ENCODE measurements at places on chromosomes 5 and 9.

DNA sequence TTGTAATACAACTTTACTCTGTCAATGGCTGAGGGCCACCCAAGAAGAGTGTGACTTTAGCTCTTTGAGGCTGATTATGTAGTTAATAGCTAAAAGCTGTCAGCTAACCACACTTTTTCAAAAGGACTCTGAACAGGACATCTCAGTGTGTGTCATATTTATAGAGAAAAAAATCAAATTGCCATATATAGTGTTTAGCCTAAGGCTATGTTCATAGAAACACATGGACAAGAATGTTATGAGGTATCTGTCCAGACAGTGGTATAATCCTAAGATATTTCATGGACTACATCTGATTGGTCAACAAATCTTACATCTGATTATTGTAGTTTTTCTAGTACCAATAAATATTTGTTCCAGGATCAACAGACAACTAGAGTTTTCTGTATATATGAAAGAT is 42.1 kb upstream of the CDH18 start:
- no peak for DNase-seq

- DNase-seq = no peak
These were observed 116.9 kb downstream of the ARRDC3 start for GRCh38 chr5:91266184-91266705.

DNA sequence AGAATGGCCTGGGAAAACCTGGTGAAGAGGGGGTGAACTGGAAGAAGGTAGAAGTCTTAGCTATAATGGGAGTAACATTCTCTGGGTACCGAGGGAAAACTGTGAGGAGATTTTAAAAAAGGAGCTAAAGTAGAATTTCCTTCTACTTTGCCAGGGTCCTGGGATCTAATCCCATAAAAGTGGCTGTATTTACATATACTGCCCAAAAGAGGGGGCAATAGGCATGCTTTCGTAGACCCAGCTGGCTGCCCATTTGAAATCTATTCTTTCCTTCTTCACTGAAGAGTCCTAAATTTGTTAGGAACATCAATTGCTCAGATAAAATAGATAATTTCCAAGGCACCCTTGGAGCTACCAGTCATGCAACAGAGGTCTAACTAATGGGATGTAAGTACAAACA is 159.2 kb downstream of the CDC42SE2 start:
- no peak for DNase-seq

DNA sequence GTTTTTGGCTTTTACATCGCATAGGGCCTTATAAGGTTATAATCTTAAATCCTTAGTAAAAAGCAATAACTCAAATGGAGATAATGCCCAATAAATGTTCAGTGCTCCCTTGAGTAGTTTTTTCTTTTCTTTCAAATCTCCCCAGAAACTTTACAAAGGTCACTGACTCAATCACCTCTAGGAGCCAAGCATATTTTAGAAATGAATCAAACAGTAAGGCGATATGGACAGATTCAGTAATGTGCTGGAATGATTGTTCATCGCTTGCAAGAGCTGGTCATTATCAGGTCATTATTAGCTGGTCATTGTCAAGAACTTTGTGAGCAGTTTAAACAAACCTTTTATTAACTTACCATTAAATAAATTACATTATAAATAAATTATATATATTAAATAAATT is 130.4 kb upstream of the SLIT3 start:
- no peak for DNase-seq

DNA sequence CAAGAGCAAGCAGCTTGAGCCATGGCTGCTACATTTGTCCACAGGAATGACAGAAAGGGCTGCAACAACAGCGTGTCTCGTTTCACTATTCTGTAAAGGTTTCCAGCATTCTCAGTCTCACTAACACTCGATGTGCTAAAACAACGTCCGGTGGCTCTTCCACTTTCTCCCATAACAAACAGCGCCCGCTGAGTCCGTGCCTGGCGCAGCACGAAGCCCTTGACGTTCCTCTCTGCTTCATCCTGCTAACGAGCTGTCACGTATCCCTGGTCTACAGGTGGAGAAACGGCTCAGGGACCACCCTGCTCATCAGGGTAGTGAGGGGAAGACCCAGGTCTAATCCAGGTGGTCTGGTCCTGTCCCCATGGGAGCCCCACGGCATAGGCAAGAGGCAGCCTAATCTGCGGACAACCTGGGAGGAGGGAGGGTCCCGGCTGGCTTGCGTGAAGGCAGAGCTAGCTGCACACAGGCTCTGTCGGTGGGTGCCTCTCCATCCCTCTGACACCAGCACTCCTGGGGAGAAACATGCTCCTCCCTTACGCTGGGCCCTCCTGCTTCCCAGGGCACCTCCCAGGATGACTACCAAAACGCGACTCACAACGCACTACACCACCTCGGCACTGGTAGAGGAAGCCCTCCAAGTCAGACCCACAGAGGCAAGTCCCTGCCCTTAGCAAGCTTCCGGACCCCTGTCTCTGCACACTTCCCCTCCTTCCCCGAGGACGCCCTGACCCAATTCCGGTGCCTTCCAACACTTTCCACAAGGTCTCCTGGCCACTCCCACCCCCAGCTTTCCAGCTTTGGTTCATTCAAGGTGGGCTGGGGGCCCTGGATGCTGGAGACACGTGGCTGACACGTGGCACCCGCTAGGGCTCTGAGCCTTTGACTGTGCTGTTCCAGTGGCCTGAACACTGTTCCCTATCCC is 43.3 kb downstream of the VAV2 start:
- no peak for DNase-seq

- no peak for DNase-seq
These were observed 6.7 kb upstream of the LCN2 start for GRCh38 chr9:128142596-128142995.

DNA sequence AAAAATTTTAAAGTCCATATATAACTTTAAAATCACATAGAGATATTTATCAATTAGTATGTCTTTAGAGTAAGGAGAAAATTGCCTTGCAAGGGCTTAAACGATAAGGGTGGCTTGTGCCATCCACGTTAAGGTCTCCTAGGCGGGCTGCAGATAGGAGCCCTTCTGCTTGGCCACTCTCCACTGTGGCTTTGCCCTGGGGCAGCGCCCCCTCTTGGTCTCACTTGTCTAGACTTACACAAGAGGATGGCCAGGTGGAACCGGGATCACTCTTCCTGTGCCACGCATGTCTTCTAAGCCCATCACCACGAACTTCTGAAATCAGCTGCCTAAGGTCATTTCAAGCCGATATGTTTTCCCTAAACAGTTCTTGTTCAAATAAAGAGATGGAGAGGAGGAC is 2.9 kb downstream of the FPGS start:
- DNase-seq = peak; percentile 39

- peak; percentile 58 for DNase-seq
These were observed 2.5 kb upstream of the PSMD5 start for GRCh38 chr9:120845255-120845654.

DNA sequence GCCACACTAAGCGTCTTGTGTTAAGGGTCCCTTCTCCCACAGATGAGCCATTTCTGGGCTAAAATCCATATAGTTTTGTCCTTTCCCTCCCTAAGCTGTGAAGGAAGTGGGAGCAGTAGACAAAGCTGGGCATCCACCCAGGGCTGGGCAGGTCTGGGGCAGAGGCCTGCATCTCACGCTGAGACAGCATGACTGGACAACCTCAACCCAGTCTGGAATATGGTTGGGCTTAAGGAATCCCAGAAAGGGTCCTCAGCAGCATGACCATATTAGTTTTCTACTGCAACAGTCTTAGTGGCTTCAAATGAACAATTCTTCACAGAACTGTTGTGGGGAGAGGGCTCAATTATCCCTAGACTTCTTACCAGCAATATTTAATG is 173.8 kb downstream of the AUH start:
- DNase-seq = no peak

GRCh38 chr5:130514984-130515690 is 610.9 kb downstream of the CHSY3 start:
- no peak for DNase-seq

DNA sequence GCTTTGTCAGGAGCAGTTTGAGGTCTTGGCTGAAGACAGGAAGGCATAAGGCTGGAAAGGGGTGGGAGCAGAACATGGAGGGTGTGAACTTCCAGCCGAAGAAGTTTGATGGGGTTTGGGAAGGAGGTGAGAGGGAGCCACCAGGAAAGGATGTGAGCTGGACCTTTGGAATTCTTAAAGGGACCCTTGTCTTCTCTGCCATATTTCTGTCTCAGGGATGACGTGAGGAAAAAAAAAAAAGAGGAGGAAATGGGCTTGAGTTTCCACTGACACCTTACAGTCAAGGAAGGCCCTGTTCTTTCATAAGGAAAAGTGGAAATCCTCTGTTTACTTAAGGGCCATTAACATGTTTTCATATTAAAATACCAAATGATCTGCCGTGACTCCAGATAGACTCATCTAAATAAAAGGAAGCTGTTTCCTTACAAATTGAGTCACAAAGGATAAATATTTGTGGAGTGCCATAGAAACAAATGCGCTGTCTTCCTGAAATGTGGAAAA is 132.1 kb downstream of the PALM2AKAP2 start:
- DNase-seq = no peak

Measured in activated naive CD4-positive, alpha-beta T cell treated with Interleukin-2 at 50 U/mL for 16 hours (primary cell).